ENCODE measurements at places on chromosomes 5 and 9.

DNA sequence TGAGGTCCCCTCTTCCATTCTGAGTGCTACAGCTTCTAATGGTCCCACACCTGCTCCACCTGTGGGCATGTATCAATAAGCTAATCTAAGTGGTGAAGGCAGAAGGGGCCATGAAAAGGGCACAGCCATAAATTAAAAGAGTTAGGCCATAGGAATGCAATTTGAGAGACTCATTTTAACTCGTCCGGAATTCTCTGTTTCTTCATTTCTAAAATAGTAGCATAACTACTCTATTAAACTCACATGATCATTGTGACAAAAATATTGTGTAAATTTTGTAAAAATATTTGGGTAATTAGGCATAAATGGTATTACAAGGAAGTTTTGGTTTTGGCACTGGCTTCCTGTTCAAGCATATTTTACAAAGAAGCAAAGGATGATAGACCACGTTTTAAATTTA is 103.1 kb upstream of the TXNDC8 start:
- no peak for DNase-seq

GRCh38 chr9:94991961-94992907 is 265.7 kb downstream of the AOPEP start:
- no peak for DNase-seq

- no peak for DNase-seq
Observed at GRCh38 chr5:96350678-96351077, 82.4 kb downstream of the PCSK1 start.

DNA sequence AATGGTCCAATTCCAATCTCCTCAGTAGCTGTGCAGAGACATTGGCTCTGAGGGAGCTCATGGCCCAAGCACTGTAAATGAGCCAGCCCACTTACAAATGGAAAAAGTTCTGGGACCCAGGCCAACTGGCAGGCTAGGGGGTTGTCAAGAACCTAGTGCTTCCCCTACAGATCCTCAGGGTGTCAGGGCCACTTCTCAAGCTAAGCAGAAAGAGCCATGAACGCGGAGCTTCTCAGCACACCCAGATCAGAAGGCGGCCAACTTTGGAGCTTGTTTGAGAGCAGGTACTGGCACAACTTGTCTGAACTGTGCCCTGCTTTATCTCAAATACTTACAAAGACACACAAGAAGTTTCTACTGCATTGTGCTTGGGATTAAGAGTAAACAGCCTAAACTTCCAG is 17.5 kb downstream of the TLE1 start:
- DNase-seq, result peak; percentile 98

GRCh38 chr9:38082446-38083287 is 13.6 kb upstream of the SHB start:
- peak; percentile 56 for DNase-seq

DNA sequence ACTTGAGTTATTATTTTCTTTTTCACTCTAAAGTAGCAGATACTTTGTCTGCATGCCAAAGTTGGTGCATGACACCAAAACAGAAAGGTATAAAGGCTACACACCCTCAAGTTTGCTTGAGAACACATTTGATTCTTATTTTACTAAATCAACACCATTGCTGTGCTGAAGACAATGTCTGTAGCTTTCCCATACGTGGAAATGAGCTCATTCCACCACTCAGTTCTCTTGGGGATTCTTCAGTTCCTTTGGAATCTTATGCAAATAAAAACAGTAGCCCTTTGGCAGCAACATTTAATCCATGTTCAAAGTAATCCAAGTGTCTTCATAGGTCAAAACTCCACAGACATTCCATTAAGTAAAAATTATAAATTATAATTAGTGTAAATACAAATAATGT is 264.9 kb downstream of the TLE1 start:
- DNase-seq, result no peak

DNA sequence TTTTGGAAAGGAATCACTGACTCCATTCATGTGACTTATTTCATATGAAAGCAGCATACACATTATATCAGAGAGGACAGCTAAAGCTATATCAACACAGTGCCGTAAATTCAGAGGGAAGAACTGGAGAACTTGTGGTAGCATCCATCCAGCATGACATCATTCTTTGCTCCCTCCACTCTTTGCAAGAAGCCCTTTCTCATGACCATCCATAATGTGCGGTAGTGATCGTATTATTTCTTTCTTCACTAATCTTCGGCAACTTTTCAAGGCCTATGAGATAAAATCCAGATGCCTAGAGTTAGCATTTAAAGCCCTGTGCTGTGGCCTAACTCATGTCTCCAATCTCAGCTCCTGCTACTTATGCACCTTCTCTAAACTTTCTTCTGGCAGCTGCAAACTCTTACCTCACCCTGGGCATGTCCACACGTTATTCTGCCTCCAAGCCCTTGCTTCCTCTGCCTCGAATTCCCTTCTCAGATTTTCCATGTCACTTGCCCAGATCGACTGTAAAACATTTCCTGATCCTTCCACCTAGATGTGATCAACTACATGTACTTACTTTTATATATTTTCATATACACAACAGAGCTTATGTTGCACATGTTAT is 307.3 kb upstream of the SGCD start:
- DNase-seq, result no peak

GRCh38 chr9:23677446-23677845 is 148.6 kb downstream of the ELAVL2 start:
- DNase-seq, result no peak

GRCh38 chr5:179240561-179240960 is 104.7 kb downstream of the ADAMTS2 start:
- no peak for DNase-seq

DNA sequence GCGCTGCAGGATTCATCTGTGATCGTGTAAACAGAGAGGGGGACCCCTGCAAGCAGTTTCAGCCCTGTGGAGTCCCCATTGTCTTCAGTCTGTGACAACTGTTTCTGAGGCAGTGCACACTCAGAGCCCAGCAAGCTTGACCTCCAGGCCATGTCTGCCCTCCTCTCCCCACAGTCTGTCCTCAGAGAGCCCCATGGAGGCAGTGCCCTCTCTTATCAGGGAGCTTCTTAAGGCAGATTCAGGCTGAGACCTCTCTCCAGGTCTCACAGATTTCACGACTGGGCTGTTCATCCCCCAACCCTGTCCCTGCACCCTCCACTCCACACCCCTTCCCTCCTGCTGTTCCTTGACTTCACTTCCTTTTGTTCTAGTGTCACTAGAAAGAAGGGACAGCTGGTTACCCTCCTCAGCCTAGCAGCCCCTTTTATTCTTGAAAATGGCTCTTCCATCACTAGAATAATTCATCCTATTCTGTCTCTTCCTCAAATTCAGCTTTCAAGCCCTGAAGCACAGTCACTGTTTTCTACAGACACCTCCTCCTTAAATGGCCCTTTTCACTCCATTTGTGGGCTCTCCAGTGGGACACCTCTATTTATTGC is 218.4 kb downstream of the MED10 start:
- DNase-seq, result no peak

- DNase-seq, result peak; percentile 47
Observed at GRCh38 chr9:4985386-4986266, 554 bp downstream of the JAK2 start.

DNA sequence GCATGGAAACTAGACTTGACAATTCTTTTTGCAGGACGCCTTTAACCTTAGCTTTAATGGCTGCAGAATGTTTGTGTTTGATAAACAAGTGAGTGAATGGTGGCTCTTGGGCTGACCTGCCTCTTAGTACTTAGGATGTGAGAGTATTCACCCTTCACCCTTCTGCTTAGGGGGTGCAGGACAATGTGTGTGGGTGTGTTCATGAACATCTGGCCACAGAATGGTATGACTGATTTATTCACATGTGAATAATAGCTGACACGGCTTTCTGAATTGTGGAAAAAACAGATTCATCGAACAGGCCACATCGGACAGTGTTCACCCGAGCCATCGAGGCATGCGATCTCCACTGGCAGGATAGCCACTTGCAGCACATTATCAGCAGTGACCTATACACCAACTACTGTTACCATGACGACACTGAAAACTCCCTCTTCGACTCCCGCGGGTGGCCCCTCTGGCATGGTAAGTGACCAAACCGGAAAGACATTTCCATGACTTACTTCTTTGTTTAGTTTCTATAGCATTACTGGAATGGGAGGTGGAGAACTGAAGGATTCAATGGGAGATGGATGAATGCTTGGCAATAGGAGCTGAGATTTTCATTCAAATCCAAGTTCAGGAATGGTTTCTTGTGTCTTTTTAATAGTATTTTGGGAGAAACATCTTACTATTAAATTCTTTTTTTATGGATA is 193.6 kb downstream of the ZSWIM6 start:
- no peak for DNase-seq

GRCh38 chr5:37983463-37983862 is 143.6 kb upstream of the GDNF start:
- no peak for DNase-seq

GRCh38 chr5:92380069-92380770 is 997.1 kb upstream of the ARRDC3 start:
- no peak for DNase-seq

- DNase-seq, result no peak
Observed at GRCh38 chr9:73426269-73426668, 274.6 kb downstream of the ANXA1 start.

- DNase-seq, result peak; percentile 41
Observed at GRCh38 chr5:91332267-91333045, 50.7 kb downstream of the ARRDC3 start.

DNA sequence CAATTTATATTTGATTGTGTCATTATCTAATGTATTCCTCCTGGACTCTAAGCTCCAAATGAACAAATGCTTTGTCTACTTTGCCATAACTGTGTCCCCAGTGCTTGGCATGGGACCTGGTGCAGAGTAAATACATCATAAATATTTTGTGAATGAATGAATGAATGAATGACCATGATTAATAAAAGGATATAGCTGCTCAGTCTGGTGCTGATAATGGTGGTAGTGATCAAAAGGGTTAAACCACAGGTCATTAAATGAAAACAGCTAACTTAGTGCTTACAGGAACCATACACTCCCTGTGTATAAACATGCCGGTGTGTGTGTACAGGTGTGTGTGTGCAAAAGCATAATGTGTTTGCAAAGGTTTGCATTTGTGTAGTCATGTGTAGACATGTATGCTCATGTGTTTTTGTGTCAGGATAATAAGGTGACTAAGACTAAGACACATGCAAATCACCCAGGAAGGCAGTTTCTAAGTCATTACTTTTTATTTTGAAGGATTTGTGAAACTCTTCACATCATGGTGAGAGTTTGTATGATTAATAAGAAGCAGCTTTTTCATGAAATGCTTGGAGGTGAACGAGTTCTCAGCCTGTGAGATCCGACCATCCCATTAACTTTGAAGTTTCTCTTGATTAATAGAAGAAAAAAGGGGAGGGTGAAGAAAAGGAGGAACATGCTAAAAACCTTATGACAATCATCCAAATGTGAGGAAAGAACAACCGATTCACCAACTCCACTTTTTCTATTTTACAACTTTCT is 24.6 kb downstream of the SPARC start:
- DNase-seq, result peak; percentile 10

- peak; percentile 2 for DNase-seq
Observed at GRCh38 chr9:77374266-77374665, 196.9 kb downstream of the VPS13A start.

DNA sequence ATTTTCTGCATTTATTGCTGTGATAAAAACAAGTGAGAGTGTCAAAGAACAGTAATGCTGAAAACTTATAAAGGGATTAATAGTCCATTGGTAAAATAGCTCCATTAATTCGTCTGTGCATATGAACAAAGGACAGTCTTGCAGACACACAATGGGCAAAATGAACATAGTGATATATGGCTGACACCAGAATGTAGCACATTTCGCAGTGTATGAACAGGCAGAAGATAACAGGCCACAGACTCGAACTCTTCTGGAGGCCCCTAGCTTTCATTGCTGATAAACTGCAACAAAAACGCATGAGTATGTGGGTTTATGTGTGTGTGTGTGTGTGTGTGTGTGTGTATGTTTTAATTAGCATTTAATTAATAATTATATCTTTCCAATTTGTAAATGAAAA is 354.8 kb downstream of the TAF11L14 start:
- no peak for DNase-seq
